ENCODE measurements at places on chromosomes 12 and 14.

- DNase-seq: no peak
These were observed 12.2 kb upstream of the CLEC2A start for GRCh38 chr12:9944391-9944790.

DNA sequence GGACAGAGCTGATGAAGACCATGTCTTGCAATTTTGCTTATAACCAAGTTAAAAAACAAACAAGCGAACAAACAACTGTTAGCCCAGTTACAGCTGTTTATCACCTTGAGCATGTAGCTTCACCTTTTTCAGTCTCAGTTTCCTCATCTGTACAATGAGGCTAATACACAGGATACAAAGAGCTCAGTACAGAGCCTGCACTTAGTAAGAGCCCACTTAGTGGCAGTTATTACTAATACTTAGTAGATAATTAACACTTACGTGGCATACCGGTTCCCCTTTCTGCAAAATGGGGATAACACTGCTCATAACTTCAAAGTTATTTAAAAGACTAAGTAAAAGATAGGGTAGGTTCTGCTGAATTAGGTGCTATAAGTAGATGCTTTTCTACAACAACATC, 228.0 kb downstream of the MON2 start:
- DNase-seq: no peak

DNA sequence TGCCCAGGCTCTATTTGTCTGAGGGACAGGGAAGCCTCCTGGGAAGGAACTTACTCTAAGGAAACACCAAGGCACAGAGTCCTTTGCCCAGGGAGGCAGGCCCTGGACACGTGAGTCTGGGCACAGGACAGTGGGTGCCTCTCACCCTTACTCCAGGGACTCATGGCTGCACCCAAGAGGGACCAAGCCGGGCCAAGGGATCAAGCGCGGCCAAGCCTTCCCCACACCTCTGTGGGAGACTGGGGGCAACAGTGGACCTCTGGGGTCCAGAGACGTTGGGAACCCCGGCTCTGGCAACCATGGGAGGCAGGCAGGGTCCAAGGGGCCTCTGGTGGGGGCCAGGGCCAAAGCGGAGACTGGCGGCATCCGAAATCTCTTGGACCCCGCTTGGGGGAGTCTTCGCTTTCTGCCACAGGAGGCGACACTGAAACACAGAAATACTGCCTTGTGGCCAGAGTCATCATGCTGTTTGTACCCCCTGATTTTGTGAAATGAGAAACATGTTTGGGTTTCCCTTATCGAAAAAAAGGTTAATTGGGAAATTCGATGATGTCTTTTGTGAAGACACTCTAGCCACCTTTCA, 51.7 kb upstream of the BCL11B start:
- no peak for DNase-seq

DNA sequence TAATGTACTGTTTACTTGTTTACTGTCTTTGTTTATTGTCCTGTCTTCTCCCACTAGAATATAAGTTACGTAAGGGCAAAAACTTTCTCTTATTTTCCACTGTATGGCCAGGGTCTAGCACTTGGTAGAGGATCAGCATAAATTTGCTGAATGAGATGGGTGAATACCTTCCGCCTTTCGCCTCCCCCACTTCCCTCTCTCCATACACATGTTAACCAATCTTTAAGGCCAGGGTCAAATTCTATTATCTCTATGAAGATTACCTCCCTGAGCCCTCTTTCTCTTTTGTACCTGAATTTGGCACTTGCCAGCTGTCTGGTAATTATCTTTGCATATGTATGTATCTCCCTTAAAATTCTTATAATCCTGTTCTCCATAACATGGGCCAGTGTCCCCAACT, 4.9 kb downstream of the DUSP16 start:
- no peak for DNase-seq

DNA sequence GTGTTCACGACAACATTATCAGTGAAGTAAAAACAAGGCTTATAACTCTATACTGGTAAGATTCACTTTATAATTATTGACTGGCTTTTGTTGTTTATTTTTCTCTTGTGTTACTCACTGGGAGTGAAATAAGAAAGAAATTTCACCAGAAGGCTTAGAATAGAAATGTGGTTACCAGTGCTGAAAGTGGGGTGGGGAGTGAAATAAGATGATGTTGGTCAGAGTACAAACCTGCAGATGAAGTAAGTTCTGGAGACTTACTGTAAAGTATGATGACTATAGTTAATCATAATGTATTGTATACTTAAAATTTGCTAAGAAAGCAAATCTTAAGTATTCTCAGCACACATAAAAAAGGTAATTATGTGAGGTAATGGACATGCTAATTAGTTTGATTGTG, 198.4 kb downstream of the KLHL28 start:
- no peak for DNase-seq

GRCh38 chr14:102848830-102849525, 71.7 kb downstream of the TRAF3 start:
- DNase-seq: peak; percentile 18

GRCh38 chr12:108815875-108816594, 41.3 kb downstream of the SSH1 start:
- no peak for DNase-seq

DNA sequence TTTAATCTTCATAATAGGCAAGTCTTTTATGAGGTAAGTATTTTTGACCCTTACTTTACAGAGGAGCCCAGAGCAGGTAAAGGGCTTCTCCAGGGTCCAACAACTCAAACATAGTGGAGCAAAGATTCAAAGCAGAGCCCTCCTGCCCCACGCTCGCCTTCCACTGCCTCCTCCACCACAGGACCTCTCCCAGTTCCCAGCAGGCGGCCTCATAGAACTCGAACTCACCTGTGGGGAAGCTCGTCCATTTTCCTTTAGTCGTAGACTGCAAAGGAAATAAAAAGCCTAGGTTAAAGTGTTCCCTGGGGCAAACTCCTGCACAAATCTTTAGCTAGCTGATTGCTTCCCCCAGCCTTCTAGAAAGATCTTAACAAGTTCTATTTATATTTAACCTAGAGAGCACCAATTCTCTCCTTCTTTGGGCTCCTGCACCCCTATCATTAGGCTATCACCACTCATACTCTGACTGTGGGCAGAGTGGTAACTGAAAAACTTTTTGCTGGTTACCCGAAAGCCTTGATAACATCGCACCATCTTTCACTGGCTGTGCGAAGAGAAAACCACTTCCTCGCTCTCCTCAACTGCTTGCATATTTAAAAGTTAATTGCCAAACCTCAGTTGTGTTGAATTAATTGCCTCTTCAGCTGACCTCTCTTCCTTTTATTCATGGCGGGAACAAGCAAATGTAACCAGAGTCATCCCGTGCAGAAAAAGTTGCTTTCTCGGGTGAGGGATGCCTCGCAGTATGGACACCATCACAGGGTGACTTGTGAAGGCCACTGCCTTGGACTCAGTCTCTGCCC, 299.6 kb downstream of the DPF3 start:
- no peak for DNase-seq

DNA sequence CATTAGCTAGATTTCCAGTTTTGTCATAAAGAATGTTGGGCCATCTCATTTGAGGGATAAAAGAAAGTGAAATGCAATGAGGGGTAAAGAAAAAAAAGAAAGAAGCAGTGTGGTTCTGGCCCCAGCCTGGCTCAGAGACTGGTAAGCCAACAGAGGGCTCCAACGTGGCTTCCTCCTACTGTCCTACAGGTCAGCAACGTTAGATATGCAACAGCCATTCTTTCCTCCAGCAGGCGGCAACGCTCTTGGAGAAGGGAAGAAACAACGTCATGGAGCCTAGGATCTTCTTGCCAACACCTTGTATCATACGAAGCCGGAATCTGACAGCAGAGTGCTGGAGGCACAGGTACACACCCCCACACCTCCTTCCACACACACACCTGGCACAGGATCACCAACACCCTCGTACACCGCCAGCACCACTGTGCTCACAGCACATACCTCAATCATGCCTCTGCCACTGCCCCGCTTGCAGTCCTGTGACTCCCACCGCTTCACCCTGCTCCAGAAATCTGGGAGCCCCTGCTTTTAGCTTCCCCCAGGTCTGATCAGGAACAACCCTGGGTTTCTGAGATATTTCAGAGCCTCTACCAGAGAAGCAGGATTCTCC, 102.8 kb downstream of the RPAP3 start:
- no peak for DNase-seq

GRCh38 chr12:103725398-103725797, 115.6 kb downstream of the NT5DC3 start:
- DNase-seq: no peak

DNA sequence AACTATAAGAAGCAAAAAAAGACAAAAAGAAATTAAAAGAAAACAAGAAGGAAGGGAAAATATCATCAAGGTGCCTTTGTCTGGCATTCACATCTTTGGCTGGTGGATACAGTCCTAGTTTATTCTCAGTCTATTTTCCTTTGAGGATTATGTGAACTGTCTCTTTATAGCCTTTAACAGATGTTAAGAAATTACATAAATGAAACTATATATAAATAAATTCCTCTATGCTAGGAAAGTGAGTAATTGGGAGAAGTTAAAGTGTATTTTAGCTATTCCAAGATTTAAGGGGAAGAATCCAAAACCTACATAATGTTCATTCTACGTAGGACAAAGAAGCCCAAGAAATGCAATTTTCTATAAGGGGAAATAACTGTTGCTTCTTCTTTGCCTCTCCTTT, 316.3 kb downstream of the ADAMTS20 start:
- DNase-seq: no peak

DNA sequence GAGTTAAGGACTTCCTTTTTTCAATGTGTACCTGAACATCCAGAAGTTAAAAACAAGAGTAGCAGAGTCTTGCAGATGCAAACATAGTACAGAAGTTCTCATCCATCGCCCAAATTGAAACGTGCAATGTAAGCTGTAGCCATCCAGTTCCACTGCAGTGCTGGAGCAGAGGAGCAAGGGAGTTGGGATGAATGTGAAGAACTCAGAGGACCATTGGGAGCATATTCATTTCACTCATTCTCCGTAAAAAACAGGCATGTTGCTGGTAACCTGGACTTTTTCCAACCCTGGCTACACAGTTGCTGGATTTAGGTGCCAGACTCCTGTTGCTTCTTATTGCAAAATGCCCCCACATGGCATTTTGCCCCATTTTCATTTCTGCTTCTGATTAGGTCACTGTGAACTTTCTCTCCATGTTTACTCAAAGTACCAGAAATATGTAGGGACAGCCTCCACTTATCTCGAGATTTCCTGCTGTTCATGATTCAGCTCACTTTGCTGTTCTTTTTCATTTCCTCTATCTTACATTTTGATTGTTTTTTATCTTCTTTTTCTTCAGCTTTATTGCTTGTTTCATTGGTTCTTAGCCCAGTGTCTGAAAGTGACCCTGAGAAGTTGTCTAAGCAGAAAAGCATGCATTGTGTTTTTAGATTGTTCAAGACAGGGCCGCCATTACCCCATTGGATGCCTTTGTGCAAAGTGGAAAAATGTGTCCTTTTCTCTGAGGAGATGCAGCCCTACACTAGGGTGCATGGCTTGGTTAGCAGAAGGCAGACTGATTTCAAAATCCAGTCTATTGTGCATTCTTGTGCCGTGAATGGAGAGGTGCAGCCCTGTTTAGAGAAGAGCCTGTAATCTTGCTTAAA, 109.0 kb upstream of the AMIGO2 start:
- DNase-seq: peak; percentile 6

GRCh38 chr12:64679487-64680001, 69.2 kb downstream of the RASSF3 start:
- DNase-seq: no peak

DNA sequence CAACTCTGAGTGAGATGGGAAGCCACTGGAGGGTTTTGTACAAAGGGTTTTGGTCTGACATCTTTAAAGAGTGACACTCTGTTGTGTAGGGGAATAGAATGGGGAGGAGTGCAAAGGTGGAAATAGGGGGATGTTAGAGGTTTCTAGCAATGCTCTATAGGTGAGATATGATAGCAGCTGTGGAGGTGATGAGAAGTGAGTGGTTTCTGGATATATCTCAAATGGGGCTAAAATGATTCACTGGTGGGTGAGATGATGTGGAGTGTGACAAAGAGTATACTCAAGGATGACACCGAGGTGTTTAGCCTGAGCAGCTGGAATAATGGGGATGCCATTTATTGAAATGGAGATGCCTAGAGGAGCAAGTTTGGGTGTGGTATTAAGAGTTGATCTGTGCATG, 426.4 kb downstream of the PCNX1 start:
- no peak for DNase-seq

DNA sequence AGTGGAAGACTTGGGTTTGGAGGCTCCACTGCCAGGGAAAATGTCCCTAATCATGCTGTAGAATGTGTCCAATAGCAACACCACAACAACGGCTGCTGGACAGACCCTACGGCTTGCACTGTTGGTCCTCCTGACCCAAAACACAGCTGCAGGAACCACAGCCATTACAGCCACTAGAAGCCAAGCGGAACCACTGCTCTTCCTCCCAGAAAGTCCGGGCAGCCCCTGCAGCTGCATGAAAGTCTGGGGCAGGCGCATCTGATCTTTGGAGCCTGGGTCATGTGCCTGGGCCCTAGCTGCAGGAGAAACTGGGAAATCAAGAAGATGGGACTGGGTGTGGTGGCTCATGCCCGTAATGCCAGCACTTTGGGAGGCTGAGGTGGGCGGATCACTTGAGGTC, 124.7 kb upstream of the METAP2 start:
- no peak for DNase-seq

GRCh38 chr14:50320283-50320682, 8.2 kb downstream of the DMAC2L start:
- peak; percentile 57 for DNase-seq

- DNase-seq: peak; percentile 91
These were observed 25.1 kb upstream of the UBC start for GRCh38 chr12:124939421-124940142.

- DNase-seq: peak; percentile 69
These were observed 135.7 kb downstream of the PPM1H start for GRCh38 chr12:62799126-62799736.

- DNase-seq: no peak
These were observed 51.8 kb downstream of the ZNF664 start for GRCh38 chr12:124024776-124025175.

GRCh38 chr12:45660330-45660729, 69.2 kb upstream of the ARID2 start:
- peak; percentile 39 for DNase-seq

GRCh38 chr12:93894391-93895088, 217.4 kb downstream of the CRADD start:
- DNase-seq: no peak

- DNase-seq: no peak
These were observed 168.2 kb downstream of the KCNC2 start for GRCh38 chr12:75041472-75041871.

GRCh38 chr14:95322651-95323050, 2.9 kb upstream of the CLMN start:
- DNase-seq: no peak

DNA sequence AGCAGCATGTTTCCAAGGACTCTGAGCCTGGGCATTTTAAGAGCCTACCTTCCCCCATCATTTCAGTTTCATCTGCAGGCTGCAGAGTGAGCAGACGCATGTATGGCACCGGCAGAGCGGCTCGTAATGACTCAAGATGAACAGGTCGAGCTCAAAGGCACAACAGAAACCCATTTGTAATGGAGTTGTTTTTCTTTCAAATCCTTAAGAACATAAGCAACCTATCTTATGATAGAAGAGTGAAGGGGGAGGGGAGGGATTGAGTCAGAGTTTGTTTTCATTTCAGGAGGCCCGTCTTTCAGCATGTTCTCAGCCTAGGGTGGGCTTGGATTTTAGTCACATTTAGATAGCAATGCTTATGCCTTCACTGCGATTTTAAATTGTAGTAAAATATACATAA, 54.9 kb upstream of the CISTR start:
- no peak for DNase-seq

GRCh38 chr12:121334513-121335343, 17.5 kb downstream of the ANAPC5 start:
- peak; percentile 61 for DNase-seq

Measured in RPMI8226 (cell line).